ENCODE measurements at places on chromosomes 2 and 18.

DNA sequence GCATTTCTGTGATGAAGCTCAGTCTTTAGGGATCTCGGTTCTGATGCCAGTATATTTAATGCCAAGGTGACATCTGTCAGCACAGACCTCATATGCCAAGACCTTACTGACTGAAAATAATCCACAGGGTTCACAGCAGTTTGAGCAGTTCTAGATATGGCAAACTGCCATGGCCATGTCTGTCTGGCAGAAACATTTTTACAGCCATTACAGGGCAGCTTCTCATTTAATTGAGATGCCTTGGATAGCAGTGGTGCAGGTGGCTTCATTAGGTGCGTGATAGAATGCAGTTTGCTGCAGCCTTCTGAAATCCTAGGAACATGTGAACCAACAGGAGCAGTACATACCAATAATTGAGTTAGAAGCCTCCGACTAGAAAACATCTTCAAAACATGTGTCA lies 510.6 kb downstream of the XIRP2 start:
- DNase-seq = no peak

DNA sequence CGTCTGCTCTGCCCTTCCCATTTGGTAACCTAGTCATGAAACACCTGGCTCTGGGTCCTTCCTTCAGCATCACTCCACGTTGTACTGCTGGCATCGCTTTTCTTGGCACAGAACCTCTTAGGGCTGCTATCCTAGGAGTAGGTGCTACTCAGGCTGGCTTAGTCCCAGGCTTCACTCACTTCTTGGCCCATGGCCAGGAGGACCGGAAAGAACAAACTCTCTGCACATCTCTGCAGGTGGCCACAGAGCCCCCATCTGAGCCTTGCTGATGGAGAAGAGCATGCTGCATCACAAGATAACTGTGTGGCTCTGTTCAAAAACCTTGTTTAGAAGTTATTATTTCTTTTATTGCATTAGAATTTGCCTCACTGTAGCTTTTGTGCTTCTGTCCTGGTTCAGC lies 447.2 kb upstream of the TNP1 start:
- DNase-seq = no peak

GRCh38 chr2:239966853-239967552 lies 58.1 kb downstream of the NDUFA10 start:
- DNase-seq = no peak

GRCh38 chr2:238632181-238633060 lies 205.7 kb downstream of the ASB1 start:
- DNase-seq = no peak

- DNase-seq = no peak
Observed at GRCh38 chr2:241279413-241279812, 36.1 kb downstream of the HDLBP start.

DNA sequence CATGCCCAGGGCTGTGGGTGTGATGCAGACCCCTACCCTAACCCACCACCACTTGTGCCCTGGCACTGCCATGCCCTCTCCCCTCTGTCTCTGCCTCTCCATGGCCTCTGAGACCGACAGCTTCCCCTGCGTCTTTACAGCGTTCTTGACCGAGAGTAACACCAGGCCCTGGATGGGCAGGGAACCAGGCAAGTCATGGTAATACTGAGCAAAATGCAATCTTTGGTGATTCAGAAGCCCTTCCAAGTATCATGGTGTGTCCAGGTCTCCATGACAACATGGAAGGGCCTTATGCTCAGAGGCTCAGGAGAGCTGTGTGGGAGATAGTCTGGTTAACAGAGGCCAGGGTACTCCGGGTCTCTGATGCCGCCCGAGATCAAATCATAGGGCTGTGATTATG lies 176.1 kb downstream of the KLHL29 start:
- DNase-seq = no peak

Data from activated CD4-positive, alpha-beta T cell treated with anti-CD3 and anti-CD28 coated beads, Interleukin-2, amount 50 U/mL, for 48 hours (primary cell).